ENCODE measurements at places on chromosomes 16 and 17.

- DNase-seq = no peak
These were observed 73.2 kb downstream of the KANSL1 start for GRCh38 chr17:46120078-46120477.

GRCh38 chr17:49390548-49391324 is 23.9 kb downstream of the PHB1 start:
- no peak for DNase-seq

GRCh38 chr16:50103764-50104163 is 38.0 kb downstream of the HEATR3 start:
- no peak for DNase-seq

DNA sequence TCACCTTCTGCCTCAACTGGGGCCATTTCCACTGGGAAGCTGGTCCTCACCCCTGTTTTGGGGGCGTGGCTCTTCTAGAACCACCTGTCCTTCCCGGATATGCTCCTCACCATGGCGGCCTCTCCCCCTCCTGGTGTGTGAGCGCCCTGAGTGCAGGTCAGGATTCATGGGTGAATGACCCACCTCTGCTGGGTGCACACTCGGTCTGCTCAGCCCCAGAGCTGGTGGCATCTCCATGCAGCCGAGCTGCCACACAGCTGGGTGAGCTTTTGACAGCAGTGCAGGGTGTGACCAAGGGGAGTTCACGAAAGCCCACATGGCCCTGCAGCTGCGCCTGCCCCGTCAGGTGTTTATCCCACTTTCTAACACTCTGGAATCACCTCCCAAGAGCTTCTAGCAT is 27.3 kb downstream of the GRIN2C start:
- DNase-seq = no peak

DNA sequence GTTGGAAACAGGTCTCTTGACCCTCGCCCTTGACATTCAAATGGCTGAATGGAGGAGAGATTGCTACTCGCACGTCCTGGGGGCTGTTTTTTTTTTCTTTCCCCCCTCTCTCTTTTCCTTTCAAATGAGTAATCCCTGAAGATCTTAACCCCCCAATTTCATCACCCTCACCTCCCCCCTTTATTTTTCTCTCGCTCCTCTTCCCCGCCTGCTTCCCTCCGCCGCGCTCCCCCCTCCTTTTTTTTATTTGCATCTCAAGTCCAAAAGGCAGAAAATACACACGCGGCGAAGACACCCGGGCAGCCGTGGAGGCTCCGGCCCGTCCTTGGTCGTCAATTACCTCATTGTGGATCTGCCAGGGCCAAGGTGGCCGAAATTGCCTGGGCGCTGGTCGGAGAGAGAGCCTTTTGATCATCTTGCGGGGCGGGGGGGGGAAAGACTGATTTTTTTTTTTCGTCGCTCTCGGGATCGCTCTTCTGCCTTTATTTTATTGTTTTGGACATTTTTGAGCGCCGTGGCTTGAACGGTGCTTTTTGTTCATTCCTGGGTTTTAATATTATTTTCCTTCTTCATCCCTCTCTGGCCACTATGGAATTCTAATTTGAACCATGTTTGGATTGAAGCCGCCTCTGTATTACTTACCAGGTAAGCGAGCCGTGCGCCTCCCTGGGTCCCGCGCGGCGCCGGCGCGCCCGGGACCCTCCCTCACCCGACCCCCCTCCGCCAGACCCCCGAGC is 57.2 kb upstream of the GSE1 start:
- DNase-seq = no peak

Measured in Panc1 (cell line).